ENCODE measurements at places on chromosomes 2 and 18.

DNA sequence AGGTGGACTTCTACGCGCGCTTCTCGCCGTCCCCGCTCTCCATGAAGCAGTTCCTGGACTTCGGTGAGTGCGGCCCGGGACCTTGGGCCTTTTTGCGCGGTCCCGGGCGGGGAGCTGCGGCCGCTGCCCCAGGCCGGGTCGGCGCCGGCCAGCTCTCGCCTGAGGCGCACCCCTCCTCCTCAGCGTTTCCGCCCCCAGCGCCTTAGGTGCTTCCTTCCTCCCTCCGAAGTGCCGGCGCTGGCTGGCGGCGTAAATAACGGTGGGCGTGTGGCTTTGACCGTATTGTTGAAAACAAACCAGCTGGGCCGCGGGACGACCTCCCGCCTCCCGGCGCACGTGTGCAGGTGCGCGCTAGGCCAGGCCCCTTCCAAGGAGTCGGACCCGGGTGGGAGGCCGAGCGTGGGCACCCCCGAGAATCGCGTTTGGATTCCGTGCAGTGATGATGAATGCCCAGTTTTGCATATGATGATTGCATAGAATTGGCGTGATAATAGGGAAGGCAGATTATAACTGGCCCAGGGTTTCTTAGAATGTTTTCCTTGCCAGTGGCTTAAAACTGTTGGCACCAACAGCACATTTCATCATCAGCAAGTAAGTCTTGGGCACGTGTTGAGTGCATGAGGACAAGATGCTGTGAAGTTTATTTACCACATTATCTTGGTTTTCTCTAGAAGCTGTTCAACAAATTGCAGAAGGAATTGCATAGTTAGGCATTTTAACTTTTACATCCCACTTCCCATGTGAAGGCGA is 569 bp downstream of the PDK1 start:
- DNase-seq: peak; percentile 74

GRCh38 chr2:208025814-208026184 is 472 bp upstream of the PLEKHM3 start:
- DNase-seq: peak; percentile 59

DNA sequence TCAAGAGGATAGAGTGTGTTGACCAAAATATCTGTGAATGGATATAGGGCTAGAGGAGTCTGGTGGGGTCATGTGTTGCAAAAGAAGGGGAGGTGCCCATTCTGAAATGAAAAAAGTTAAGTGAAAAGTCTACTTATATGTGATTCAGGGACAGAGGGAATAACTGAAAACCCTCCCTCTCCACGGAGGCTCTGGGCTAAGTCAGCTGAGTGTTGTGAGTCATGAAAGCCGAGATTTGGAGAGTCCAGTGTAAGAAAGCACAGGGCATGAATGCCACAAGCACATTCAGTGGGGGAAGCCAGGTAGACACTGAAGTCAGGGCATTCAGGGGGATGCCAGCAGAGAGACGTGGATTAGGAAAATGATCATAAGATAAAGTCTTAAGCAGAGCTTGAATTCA is 871.9 kb downstream of the TSN start:
- no peak for DNase-seq

DNA sequence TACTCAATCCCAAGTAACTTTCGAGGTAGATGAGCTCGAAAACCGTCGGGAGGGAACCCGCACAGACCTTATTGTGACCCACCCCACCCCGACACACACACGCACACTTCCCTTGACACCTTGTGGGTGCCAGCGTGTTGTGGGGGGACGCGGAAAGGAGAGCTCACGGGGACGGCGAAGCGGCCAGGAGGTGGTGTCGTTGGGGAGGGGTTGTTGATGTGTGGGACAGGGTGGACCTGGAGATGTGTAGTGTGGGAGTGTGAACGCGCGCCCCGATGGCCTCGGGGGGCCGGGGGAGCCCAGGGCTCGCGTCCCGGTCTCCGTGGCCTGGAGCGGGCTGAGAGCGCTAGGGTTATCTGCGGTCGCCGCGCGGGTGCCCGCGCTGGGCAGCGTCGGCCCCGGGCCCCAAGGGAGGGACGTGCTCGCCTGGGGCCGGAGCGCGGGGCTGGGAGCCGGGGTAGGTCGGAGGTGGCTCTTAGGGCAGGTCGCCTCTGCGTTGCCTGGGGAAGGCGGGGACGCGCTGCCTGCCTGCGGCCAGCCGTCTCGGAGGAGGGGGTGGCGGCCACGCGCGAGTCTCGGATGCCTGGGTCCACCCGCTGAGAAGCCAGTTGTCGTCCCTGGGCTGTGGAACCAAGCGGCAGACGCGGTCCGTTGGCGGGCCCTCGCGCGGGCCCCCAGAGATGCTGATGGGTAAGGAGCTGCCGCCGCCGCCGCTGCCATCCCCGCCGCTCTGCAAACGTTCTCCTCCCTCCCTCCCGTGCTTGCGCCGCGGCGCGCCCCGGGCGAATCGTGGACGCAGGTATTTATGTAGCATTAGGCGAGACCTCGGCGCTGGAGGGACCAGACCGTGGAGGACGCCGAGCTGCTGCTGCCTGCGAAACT is 1.6 kb downstream of the KLHL29 start:
- peak; percentile 18 for DNase-seq

- no peak for DNase-seq
Measured at GRCh38 chr2:165864296-165864695, 70.2 kb upstream of the GALNT3 start.

DNA sequence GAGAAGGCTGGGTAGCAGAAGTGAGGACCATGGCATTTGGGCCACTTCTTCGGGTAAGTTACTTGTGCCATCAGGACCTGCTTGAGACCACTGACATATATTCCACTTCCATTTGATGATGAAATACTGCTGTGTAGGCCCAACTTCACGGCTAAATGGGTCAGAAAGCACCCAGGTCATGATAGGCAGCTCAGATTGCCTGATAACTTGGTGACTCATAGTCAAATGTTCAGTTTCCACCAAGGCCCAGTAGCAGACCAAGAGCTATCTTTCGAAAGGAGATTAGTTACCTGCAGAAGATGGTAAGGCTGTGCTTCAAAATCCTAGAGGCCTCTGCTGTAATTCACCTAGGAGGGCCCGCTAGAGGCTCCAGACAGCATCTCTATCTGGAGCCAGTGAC is 31.8 kb upstream of the MEX3C start:
- no peak for DNase-seq

DNA sequence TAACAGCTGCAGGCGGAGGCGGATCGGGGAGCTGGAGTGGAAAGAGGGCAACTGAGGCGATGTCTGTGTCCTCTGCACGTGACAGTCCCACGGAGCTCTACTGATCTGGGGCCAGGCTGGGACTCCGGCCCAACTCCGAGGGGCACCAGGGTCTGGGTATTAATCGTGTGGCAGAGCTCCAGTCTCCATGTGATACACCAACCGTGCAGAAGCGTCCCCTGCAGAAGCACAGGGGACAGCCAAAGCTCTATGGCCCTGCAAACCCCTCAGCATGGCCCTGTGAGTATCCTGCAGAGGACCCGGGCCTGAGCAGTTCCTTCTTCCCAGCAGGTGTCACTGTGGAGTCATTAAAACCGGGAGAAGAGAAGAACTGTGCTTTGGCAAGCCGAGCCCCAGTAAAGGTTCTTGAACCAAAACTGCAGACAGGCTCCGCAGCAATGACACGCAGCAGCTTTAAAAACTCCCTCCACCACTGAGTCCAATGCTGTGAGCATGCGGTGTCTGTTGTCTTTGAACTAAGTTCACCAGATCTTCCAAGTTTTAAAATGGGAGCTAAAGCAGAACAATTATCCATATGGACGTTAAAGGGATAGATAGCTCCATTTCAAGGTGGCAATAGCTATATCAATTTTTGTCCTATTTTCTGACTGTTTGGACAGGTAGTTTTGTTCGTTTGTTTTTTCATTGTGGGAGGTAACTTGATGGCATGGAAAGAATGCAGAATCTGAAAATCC is 79.4 kb downstream of the TMEM182 start:
- peak; percentile 34 for DNase-seq

GRCh38 chr18:37665346-37665745 is 99.7 kb upstream of the CELF4 start:
- no peak for DNase-seq

- no peak for DNase-seq
Measured at GRCh38 chr2:207291625-207292252, 126.0 kb upstream of the KLF7 start.

DNA sequence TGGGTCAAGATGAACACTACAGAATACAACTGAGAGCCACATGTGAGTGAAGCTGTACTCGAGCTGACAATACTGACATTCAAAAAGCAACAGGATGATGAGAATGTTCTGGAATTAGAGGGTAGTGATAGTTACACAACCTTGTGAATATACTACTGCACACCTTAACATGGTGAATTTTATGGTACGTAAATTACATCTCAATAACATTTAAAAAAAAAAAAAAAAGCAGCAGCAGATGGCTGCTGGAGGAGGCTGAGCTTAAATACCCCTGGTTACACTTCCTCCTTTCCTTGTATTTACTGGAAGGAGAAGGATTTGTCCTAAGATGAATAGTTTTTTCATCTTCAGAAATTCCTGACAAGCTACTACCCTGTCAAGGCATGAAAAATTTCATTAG is 45.5 kb upstream of the CYP1B1 start:
- no peak for DNase-seq

DNA sequence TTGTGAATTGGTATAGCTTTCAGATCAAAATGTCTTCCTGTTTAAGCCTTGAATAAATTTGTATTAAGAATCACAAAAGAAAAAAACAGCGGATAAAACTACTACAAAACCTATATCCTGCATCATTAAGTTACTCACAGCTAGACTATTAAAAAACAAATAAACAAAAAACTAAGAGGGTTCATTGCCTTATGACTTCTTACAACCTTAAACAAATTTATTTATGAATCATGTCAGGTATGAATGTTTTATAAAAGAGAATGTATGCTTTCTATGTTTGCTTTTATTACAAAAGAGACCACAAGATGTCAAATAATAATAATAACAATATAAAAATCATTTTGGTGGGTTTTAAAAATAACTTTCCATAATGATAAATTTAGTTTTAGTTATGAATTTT is 109.6 kb downstream of the FIGN start:
- no peak for DNase-seq

- DNase-seq: no peak
Measured at GRCh38 chr2:9234680-9235146, 28.1 kb downstream of the ASAP2 start.

DNA sequence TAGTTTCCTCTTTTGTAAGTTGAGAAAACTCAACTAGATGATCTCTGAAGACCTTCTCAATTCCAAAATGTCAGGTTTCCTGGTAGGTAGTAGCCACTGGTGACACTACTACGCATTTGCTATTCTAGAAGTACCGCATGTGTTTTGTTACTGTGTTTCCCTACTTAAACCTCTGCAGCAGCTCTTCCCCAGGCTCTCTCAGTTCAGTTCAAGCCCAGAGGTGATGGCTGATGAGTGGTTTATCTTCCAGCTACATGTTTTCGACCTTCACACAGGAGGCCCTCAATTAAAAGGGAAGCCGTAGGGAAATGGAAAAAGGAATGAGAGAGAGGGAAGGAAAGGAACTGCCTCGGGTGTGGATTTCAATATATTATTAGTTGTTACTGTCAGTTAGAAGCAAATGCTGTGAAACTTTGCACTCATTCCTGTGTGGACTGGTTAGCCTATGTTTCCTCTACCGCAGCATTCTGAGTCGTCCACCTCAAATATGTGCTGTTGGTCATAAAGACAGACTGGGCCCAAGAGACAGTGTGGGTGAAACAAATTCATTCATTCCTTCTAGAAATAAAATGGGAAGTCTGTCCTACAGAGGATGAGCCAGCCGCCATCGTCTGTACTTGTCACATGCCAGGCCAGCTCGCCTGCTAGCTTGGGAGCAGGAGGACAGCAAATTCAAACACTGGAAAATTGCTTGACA is 455.2 kb upstream of the RAB12 start:
- no peak for DNase-seq

DNA sequence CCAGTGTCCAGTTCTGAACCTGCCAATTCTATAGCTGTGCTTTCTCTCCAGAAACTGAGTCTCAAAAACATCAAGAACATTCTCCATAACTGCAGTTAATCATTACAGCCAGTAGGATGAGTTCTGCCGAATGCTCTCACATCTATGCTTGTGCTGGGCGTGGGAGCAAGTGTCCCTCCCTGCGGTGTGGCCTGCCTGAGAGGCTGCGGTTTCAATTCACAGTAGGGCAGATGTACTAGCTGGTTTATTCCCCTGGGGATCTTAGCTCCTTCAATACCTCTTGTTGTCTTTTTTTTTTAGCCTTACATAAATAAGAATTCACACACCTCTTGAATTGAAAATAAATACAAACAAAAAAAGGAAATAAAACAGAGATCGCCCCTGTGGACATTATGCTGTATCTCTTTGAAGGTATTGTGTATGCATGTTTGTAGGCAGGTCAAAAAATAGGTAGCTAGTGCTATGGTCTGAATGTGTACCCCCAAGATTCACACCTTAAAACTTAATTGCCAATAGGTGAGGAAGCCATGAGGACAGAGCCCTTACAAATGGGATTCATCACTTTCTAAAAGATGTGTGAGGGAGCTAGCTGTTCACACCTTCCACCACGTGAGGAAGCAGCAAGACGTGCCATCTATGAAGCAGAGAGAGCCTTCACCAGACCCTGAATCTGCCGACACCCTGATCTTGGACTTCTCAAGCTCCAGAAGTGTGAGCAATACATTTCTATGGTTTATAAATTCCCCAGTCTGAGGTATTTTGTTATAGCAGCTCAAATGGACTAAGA is 74.3 kb downstream of the BCL2L11 start:
- no peak for DNase-seq

- no peak for DNase-seq
Measured at GRCh38 chr2:211724933-211725332, 813.7 kb downstream of the ERBB4 start.

GRCh38 chr2:119293254-119293653 is 69.6 kb downstream of the STEAP3 start:
- DNase-seq: no peak

GRCh38 chr2:61179701-61180639 is 18.0 kb downstream of the C2orf74 start:
- DNase-seq: no peak

- DNase-seq: no peak
Measured at GRCh38 chr2:64211276-64211921, 67.2 kb upstream of the PELI1 start.

DNA sequence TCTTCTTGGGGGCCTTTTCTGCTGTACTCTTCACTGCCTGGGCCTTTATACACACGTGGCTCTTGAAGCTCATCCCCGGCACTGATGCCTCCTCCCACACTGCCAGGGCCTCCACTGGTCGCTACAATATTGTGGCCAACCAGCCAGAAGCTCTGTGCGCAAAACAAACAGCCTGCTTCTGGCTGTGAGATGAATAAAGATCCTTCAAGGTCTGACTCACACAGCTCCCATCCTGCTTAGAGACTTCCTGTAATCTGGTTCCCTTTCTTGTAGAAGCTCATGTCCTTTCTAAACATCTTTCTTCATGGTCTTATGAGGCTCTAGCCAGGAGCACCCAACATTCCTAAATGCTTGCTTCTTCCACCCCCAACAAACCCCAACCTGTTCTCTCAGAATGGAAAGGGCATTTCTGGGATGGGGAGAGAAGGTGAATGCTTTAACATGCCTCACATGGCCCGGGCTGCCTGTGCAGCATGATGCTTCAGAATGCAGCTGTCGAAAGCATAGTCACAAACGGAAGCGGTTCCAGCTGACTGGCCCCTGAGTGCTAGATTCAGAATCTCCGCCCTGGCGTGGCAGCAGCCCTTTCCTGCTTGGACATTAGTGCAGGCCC is 24.6 kb downstream of the NRP2 start:
- peak; percentile 52 for DNase-seq

GRCh38 chr2:128279009-128279408 is 39.7 kb downstream of the HS6ST1 start:
- DNase-seq: no peak
